ENCODE measurements at places on chromosomes 6 and 20.

DNA sequence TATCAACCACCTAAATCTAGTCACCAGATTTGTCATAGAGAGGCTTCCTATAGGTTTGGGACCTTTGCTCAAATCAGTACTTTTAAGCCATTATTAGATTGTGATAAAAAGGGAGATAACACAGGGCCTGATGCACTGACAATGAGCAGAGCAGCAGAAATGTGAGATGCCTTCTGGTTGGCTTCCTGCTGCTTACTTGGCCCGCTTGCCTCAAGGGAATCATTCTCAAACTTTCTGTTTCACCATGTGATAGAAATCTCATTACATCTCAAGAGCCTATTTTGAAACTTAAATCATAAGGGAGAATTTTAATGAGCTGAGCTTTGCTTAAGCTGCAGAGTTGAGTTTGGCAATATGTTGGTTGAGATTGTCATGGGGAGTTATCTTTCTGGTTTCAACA is 606.0 kb downstream of the DHX35 start:
- DNase-seq = no peak

DNA sequence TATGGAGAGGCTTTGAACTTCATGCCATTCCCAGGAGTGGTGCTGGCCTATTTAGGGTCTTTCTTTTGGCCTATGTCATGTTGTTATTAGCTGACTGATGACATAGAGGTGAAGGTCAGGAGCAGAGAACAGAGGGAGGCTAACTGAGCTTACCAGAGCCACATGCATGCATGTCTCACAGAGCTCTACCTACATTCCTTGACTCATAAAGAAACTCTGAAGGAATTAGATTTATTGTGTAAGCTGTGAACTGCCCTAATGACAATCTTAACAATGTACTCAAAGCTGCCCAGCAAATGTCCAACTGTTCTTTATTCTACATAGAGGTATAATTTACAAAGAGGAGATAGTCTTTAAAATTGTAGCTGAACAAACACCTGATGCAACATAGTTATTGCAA is 192.7 kb upstream of the CNR1 start:
- DNase-seq = no peak

- no peak for DNase-seq
These were observed 379.9 kb upstream of the EPHA7 start for GRCh38 chr6:93799226-93799625.

DNA sequence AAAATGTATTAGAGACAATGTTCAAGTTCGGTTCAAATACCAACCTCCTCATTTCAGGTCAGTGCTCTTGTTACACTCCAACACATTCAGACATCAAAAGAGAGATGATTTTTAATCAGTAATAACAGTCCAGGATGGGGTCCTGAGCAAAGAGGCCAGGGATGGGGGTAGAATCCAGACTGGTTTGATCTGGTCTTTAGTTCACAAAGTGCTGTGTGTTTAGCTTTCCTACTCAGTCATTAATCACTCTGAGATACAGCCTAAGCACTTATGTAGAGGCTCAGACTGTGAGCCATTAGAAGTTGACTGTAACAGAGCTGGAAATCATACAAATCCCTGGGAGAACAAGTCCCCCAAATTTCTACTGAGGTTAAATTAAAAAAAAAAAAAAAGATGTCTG is 241.6 kb downstream of the PTPRK start:
- no peak for DNase-seq

GRCh38 chr6:5152460-5152859 is 67.3 kb downstream of the PPP1R3G start:
- DNase-seq = no peak

DNA sequence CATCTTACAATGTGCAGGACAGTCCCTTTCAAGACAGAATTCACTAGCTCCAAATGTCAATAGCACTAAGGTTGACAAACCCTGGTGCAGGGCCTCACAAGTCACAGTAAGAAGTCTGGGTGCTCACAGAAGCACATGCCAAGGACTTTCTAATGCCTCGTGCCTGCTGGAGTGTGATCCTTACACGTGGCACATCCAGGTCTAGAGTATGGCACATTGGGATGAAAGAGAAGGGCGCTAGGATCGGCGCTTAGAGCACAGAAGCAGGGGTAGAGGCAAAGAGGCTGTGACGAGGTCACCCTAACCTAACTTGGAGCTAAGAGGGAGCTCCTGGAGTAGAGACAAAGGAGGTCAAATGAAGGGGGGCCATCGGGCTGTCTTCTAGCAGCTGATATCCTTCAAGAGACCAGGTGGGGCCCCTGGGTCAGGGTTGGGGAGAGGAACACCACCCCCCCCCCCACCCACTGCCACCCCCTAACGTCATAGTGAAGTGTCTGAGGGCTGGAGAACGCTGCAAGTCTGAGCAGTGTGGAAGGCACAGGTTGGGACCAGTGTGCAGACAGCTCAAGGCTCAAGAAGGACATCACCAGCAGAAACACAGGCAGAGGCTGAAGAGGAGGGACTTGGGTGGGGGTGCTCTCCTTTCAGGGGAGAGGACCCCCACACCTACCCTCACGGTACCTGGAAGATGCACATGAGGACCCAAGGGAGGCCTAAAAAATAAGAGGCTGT is 97.8 kb upstream of the MRPS10 start:
- DNase-seq = no peak

DNA sequence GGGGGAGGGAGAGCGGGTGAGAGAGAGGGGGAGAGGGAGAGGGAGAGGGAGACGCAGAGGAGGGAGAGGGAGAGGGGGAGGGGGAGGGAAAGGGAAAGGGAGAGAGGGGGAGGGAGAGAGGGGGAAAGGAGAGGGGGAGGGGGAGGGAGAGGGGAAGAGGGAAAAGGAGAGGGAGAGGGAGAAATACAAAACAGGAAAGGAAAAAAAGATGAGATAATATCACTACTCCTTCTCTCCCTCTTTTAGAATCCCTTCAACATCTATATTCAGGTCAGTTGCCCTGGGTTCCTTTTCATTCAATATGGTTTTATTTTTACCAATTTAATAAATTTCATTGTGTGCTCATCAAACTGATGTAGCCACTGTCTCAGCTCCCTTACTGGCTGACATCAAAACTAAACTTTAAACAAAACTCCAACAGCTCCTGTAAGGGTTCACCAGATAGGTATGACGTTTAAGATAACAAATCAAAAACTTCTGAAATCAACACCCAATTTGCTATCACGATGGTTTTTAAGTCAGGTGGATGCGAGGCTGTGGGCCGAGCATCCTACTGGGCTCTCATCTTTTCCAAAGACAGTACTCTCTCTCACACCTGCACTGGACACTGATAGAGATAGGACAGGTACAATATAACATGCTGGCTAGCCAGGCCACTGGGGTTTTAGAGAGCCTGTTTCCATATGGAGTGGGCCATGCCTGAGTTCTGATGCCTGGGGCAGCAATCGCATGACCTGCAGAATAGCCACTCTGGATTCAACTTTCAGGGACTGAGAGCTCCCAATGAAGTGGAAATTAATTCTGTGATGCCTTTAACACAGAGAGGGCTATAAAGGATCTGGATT is 99.5 kb downstream of the FYN start:
- DNase-seq = no peak

DNA sequence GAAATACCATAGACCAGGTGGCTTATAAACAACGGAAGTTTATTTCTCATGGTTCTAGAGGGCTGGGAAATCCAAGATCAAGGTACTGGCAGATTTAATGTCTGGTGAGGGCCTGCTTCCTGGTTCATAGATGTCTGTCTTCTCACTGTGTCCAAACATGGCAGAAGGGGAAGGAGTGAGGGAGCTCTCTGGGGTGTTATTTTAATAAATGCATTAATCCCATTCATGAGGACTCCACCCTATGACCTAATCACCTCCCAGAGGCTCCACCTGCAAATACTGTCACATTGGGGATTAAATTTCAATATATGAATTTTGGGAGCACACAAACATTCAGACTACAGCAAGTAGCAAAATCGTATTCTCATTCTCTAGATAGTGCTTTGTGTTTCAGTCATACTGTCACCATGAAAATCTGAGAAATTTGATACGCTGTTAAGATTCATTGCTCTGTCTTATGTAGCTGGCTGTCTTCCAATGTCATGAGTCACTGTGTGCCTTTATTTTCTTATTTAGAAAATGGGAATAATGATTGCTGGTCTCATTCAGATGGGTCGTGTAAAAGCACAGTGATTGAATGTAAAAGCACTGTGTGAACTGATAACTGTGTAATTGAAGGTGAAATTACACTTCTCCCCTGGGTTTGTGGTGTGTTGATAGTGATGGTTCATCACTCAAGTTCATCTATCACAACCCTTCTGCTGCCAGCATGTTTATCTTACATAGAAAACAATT is 8.9 kb upstream of the ERVFRD-1 start:
- DNase-seq = no peak

DNA sequence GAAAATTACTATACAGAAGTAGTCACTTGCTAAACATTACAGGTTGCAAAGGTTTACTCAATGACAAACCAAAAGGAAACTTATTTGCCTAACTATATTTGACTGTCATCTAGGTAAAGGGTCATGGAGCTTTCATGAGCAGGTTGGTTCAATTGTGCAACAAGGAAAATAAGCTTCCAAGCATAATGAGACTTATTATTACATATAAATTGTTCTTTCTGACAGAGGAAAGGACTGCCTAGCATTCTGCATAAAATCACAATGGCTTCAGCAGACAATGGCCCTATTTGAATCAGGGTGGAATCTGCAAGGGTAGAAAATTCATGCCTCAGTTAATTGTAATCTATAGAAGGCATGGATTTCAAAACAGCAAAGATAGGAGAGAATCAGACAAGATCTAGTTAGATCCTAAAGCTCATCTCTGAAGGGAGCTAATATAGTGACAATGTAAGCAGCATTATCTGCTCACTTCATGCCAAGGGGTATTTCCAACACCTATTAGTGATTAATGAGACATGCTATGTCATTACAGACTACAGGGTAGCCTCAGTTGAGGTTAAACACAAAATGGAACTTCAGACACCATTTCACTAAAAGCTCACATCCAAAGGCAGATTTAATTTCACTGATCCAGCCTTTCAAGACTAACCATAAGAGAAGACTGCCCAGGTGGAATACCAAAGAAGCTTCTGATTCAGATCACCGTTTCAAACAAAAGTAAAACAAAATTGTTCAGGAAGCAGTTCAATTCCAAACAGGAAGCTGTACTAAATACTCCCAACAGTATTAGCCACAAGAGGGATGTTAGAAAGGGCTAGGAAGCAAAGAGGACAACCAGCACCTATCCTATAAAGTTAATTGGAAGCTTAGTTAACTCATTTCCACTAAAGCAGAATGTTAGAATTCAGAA is 8.5 kb downstream of the STAU1 start:
- no peak for DNase-seq

GRCh38 chr6:147651249-147652063 is 143.0 kb downstream of the SAMD5 start:
- DNase-seq = no peak

DNA sequence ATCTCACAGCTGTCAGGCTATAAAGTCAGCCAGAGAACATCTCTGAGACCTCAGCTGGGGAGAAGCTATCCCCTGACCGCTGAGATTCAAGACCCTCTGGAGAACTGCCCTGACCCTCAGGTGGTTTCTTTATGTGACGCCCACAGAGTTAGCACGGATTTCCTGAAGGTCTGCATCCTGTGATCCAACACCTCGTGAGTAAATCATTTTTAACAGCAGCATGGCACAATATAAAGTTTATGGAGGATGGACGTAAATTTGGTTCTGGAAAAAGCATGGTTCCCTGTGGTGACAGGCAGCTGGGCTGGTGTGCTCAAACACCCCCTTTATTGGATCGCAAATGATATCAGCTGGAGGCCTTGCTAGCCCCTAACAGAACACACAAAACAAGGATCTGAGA is 25.3 kb upstream of the TRAF3IP2 start:
- DNase-seq = no peak

DNA sequence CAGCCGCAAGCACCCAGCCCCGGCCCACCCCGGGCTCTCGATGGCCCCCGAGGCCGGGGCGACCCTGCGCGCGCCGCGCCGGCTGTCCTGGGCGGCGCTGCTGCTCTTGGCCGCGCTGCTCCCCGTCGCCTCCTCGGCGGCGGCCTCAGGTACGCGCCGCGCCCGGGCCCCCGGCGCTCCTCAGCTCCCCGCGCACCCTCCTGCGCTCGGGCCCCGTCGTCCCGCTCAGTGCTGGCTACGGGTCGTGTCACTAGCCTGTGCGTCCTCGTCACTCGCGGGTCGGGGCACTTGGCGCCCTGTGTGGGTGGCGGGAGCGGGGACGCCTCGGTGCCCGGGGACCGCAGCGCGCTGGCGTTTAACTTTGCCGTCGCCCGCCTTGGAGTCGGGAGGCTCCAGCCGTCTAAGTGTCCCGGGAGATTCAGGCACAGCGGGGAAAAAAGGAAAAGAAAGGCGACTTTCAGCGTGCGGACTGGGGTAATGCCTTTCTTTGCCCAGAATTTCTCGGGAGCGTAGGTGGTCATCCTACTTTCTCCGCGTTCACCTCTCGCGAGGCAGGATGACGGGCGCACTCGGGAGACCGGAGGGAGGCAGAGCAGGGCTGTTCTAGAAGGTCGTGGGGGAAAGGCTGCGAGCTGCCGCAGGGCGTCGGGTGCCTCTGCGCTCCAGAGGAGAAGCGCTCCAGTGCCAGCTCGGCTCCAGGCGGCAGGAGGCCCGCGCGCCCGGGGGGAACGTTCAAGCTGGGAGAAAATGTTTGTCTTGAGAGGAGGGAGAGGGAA is 545 bp downstream of the FNDC1 start:
- DNase-seq = no peak

- no peak for DNase-seq
These were observed 29.3 kb upstream of the CTAGE9 start for GRCh38 chr6:131740161-131740560.

DNA sequence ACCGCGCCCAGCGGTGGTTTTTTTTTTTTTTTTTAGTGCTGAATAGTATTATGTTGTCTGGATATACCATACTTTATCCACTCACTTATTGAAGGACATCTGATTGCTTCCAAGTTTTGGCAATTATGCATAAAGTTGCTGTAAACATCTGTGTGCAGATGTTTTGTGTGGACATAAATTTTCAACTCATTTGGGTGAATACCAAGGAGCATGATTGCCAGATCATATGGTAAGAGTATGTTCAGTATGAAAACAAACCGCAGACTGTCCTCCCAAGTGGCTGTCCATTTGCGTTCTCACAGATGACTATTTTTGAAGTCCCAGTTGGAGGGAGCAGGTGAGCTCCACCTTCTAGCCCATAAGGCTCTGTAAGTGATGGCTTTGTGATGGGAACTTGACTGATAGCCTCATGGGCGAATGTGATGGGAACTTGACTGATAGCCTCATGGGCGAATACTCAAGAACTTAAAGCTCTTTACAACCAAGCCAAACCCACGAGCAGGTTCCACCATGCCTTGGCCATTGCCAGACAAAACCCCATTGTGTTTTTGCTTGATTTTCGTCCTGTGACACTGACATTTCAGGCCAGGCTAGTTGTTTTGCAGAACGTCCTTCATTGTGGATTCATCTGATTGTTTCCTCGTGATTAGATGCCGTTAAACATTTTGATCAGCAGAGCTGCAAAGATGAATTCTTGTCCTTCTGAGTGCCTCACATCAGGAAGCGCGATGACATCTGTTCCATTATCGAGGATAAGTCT is 51.0 kb downstream of the ZBTB2 start:
- DNase-seq = no peak

DNA sequence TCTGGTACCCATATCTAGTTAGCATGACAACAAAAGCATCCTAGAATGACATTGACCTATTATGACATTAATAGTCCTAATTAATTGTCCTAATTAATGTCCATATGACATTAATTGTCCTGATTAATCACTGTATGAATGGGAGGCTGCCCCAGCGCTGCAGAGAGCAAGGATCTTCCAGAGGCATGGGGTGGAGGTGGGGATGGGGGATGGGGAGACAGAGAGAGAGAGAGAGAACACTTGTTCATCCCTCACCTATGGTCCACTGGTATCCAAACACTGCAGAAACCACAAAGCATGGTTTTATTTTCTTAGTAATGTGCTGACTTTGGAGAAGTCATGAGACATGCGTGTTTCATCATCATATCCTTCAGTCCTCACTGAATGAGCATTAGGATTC is 235.1 kb downstream of the FNDC1 start:
- no peak for DNase-seq

Data from esophagus muscularis mucosa (tissue), 4 donors.